ENCODE measurements at places on chromosomes 12 and 14. TPM values are rescaled to one million over a fixed set of nuclear protein-coding genes. Genes with fewer than 3 reads are reported as not detected.

The GPR84 gene
- not detected for total RNA-seq

GRCh38 chr14:59292921-59293534 is 104.6 kb downstream of the DAAM1 start:
- no peak for DNase-seq

The KRT81 gene
- not detected for total RNA-seq

The ERBB3 gene
- 2.9 TPM for total RNA-seq

- DNase-seq = no peak
Observed at GRCh38 chr12:131513606-131514005, 197.3 kb upstream of the SFSWAP start.

The XRCC3 gene
- 8.2 TPM for total RNA-seq

DNA sequence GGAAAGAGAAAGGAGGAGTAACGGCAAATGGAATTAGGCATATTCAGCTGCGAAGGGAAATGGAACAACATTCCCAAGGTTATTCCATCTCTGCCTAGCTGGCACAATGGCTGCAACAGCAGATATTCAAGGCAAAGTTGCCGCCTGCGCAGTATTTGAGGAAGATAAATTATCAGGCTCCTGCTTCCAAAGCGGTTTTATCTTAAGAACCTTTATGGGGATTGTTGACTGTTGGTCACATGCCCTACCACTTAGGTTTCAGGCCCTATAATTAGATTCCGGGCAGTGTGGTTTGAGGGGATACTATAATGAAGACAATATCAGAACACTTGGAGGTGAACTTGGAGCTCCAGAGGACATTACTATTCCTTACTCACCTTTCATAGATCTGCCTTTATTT is 99.7 kb downstream of the FGD4 start:
- DNase-seq = no peak

Data from omental fat pad (tissue), 4 donors.